Fibroblast of mammary gland (primary cell): ENCODE measurements at places on chromosomes 7 and 10.
A peak's percentile ranks its signal among the peaks of the same experiment; 100 is the strongest.

DNA sequence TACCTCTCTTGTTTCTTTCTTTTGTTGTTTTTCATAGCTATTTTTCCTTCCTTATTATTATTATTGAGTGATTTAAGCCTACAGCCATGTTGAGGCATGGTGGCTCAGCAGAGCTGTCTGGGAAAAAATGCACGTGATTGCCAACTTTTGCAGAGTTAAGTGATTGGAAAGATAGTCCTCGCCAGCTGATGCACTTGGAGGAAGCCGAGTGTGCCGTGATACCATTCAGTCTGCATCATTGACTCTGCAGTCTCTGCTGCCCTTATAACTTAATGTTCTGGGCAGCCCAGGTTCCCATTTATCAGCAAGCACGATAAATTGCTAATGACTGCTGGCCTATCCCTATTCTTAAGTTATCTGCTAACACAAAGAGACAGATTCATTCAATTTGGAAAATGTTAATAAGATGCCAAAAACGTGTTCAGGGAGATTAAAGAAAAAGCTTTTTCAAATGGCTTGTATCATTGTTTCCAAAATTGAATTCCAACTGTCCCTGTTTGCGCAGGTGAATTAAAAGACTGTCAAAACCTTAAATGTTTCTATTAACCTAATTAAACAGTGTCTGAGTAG lies 232.9 kb upstream of the NPY start:
- no peak for DNase-seq

GRCh38 chr7:132573251-132573955 lies 2.9 kb downstream of the PLXNA4 start:
- DNase-seq, result no peak

GRCh38 chr10:15245530-15245929 lies 77.0 kb upstream of the NMT2 start:
- DNase-seq, result no peak

DNA sequence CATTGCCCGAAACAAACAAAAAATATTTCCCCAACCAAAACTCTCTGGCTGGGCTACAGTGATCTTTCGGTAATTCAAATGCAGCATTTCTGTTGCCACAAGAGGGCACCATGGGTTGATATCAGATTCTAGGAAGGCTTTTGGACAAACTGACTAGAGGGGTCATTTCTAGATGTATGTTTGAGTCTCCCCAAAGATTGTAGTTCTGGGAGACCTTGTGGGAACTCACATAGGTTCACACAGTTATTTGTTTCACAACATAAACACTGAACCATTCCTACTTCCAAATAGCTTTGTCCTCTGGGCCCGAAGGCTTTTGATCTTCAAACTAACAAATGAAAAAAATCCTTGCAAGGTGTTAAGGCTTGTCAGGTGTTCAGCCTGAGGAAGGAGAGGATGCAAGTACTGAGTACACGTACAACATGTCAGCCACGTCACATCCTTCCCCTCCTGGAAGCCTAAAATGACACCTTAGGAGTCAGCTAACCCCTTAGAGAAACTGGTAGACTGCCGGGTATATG lies 37.0 kb upstream of the IL15RA start:
- peak; percentile 59 for DNase-seq

GRCh38 chr10:80522756-80523363 lies 14.8 kb upstream of the SH2D4B start:
- no peak for DNase-seq

- DNase-seq, result no peak
Observed at GRCh38 chr10:4506095-4506494, 319.9 kb upstream of the AKR1E2 start.

GRCh38 chr7:98836811-98837629 lies 32.8 kb downstream of the TMEM130 start:
- peak; percentile 20 for DNase-seq

- DNase-seq, result no peak
Observed at GRCh38 chr7:50304911-50305582, 531 bp downstream of the IKZF1 start.

DNA sequence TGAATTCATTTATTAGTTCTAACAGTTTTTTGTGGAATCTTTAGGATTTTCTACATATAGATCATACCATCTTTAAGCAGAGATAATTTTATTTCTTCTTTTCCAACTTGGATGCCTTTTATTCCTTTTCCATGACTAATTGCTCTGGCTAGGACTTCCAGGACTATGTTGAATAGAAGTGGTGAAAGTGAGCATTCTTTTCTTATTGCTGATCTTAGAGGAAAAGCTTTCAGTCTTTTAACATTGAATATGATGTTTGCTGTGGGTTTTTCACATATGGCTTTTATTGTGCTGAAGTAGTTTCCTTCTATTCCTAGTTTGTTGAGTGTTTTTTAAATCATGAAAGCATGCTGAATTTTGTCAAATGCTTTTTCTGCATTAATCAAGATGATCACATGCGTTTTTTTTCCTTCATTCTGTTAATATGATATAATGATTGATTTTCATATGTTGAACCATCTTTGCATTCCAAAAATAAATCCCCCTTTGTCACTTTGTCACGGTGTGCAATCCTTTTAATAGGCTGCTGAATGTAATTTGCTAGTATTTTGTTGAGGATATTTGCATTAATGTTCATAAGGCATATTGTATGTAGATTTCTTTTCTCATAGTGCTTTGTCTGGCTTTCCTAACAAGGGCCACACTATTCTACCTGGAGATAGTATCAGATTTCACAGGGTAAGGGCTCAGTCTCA lies 92.9 kb downstream of the ZNF467 start:
- DNase-seq, result peak; percentile 57

- DNase-seq, result peak; percentile 26
Observed at GRCh38 chr7:33500703-33501701, 371.6 kb downstream of the BBS9 start.

- DNase-seq, result no peak
Observed at GRCh38 chr10:130935897-130936550, 375.5 kb downstream of the TCERG1L start.

- DNase-seq, result no peak
Observed at GRCh38 chr7:12970626-12971025, 283.2 kb downstream of the ARL4A start.

DNA sequence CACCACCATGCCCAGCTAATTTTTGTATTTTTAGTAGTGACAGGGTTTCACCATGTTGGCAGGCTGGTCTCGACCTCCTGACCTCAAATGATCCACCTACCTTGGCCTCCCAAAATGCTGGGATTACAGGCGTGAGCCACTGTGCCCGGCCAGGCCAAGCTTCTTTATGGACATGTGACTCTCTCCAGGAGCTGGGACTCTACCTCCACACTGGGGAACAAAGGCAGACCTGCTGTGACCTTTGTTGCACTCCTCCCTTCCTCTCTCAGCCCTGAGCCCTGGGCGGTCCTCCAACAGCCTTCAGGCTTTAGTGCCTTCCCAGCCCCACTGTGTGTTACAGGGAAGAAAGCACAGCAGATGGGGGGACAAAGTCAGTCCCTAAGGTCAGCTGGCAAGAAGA lies 55.0 kb upstream of the DUSP5 start:
- DNase-seq, result no peak

- DNase-seq, result peak; percentile 61
Observed at GRCh38 chr10:97759158-97759887, 12.5 kb downstream of the SFRP5 start.

- DNase-seq, result peak; percentile 93
Observed at GRCh38 chr7:92695308-92696261, 105.4 kb upstream of the FAM133B start.

- peak; percentile 30 for DNase-seq
Observed at GRCh38 chr7:105336009-105336408, 52.7 kb downstream of the SRPK2 start.

GRCh38 chr10:77321838-77322237 lies 315.8 kb downstream of the KCNMA1 start:
- DNase-seq, result peak; percentile 33

- DNase-seq, result no peak
Observed at GRCh38 chr7:80908360-80908797, 10.5 kb downstream of the SEMA3C start.

DNA sequence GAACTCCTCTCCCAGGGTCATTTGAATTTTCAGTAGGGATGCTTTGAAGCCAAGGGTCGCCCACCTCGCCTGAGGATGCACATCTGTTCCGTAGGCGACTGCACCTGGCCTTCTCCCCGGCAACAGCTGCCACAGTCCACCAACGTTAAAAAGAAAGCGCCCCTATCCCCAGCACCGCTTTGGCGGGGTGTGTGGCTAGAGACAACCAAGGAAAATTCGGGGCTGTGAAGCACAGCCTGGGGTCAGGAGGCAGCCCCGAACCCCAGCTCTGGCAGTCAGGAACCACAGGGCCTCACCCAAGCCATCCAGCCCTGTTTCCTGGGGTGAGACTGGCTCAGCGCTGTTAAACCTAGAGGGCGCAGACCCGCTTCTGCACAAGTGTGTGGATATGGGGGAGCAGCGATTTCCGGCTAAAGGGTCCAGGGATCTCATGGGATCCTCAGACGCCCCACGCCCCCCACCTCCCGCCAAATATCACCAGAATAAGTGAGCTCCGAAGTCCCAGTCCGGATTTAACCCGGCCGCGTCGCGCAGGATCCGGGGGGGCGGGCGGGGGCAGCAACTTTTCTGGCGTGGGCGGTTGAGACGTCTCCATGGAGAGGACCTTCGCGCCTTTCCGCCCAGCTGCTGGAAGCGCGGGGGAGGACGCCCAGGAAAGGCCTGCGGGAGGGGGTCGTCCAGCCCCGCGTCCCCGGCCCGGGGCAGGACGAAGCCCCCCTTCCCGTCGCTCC lies 822 bp downstream of the ZC3HAV1L start:
- DNase-seq, result peak; percentile 24

GRCh38 chr7:94295850-94296249 lies 98.8 kb upstream of the COL1A2 start:
- peak; percentile 89 for DNase-seq

DNA sequence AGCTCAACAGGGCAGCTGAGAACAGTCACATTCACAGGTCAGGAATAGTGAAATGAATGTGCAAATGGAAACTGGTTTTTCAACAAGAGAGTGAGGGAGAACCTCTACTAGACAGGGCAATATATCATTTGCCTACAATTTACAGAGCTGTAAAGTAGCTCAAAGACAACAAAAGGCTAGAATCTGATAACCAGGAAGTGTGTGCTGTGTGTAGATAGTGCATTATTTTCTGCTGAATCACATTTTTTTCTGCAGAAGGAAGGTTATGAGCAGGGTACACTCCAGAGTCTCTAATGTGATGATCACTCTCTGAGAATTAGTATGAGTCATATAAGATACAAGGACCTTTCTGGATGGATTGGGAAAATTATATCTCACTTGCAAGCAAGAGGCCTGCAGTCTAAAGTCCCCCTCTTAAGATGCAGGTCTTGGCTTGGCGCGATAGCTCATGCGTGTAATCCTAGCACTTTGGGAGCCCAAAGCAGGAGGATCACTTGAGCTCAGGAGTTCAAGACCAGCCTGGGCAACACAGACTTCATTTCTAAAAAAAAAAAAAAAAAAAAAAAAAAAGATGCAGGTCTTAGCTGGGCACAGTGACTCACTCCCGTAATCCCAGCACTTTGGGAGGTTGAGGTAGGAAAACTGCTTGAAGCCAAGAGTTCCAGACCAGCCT lies 59.9 kb upstream of the COBL start:
- DNase-seq, result peak; percentile 55

DNA sequence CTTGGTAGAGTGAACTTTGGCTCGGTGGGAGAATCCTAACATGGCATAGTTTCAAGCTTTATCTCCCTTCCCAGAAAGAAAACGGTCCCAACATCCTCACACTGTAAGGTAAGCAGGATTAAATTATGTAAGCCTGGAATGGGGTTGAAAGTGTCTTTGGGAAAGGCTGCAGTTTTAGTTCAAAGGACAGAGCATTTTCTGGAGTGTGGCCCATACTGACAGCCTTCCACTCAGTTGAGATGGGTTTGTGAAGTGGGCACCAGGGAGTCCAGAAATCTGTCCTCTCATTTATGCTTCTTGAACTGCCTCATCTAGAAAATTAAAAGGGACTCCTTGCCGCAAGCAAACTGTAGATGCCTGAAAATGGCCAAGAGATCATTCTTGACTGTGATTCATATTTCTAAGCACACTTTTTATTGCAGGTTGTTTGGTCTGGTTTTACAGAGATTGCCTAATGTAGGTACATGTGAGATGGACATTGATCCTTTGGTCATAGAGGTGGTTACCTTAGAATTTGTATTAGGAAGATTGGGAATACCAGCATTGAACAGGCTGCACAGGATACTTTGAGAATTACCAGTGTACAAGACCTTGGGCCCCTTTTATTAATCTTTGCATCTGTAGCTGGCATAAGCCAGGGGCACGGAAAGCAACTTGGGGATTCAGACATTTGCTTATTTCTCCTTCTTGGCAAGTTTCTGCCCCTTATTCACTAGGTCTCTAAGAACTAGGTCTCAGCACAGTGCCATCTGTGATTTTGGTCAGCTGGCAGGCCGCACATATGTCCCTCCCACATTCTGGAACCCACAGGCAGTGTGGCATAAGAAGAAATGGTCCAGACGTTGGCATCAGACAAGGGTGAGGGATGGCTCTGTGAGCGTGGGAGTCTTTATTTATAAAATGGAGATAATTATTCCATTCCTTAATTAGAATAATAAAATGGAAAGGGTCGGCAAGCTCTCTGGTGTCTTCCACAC lies 125.9 kb downstream of the GLCCI1 start:
- DNase-seq, result no peak

DNA sequence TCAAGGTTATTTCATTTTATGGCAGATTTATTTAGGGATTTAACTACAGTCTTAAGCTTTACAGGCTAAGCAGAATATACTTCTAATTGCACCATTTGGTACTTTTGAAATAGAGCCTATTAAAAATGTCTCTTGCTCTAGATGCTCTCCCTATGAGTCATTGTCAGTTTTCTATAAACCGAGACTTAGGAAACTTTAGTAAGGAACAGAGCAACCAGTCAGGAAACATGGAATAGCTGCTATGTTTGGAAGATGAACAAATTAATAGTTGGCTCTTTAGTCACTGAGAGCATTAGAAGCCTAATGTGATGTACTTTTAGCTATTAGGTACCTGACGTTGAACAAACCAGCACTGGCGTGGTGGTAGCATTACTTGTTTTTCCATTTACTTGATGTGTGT lies 35.3 kb downstream of the INPP5F start:
- peak; percentile 80 for DNase-seq

DNA sequence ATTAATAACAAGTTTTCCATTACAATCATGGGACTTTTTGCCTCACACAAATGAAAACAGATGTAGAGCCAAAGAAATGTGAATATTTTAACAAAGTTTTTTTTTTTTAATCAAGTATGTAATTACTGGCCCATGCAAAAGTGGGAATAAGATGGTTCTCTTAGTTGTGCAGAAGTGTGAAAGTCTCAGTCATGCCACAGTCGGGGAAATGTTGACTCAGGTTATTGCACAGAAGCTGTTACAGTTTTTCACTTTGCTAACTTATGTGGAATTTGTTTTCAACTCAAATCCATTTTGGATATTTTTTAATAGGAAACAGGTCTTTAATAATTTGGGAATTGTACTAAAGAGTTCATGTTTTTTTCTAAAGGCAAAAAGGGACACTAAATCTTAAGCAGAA lies 44.0 kb upstream of the CAV2 start:
- DNase-seq, result peak; percentile 52
